ENCODE measurements at places on chromosomes 12 and 14.

DNA sequence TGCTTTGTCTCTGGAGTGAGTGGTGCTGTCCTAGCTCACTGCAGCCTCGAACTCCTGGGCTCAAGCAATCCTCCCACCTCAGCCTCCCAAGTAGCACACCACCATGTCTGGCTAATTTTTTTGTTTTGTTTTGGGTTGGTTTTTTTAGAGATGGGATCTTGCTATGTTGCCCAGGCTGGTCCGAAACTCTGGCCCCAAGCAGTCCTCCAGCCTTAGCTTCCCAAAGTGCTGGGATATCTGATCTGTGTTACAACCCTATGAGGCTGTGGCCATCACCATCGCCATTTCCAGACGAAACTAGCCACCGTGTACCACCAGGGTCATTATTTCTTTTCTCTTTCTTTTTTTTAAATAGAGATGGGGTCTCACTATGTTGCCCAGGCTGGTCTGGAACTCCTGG lies 2.6 kb downstream of the IL31 start:
- no peak for DNase-seq

DNA sequence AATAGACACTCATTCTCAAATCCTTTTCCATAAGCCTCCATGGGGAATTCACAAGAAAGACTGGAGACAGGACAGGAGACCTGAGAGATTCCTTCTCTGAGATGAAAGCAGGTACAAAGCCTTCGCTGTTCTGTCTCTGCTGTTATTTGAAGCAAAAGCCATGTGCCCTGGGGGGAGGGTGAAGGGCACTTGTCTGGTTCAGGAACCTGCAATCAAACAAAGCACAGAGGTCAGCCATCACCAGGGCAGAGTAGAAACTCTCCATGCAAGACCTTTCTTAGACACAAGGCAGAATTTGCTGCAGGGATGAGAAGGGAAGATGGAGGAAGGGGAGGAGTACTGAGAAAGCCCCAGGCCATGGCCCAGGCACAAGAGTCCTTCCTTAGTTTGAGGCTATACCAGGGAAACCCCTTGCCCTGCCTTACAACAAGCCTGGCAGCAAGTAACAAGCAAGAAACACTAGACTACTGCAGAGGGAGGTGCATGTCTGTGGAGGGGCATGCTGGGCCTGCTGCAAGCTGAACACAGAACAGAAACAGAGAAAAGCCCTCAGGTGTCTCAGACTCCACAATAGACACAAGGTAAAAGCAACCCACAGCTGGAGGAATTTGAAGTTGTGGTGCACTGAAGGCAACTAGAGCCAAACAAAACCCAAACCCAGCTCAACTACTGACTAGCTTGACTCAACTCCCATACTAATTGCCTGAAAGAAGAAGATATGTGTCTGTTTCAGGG lies 7.8 kb upstream of the ART4 start:
- no peak for DNase-seq

GRCh38 chr14:89013098-89013504 lies 188.7 kb downstream of the TTC8 start:
- peak; percentile 53 for DNase-seq

DNA sequence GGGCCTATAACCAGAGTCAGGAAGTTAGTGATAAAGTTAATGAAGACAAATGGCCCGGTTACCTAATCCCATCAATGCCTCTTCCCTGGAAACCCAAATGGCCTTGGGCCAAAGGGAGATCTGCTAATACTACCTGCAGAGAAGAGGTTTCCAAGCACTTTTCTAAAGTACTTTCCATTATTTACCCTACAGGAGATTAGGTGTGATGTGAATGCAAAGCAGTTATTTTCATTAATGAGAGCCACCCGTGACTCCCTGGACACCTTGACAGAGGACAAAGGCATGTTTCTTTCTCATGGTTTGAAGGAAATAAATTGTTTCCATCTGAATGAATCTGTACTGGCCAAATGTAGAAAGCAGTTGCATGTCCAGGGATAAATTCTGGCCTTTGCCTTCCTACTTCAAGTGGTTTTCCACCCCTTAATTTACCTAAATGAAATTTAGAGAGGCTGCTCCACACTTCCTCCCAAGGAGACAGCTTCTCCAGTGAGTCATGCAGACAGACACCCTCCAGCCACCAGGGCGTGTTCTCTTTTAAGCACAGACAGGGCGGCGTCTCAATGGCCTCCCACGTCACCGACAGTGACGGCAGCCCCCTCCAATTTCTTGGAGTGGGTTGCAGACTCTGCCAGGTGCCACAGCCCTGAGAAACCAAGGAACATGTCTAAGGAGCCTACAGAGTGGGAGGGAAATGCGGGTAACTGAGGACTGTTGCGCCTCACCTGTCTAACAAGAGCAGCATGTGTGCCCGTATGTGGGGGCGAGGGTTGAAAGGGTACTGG lies 43.9 kb upstream of the GNPNAT1 start:
- peak; percentile 87 for DNase-seq

GRCh38 chr12:122888232-122888752 lies 7.6 kb downstream of the VPS37B start:
- peak; percentile 67 for DNase-seq

GRCh38 chr14:88312257-88312656 lies 10.8 kb downstream of the KCNK10 start:
- DNase-seq, result no peak

- DNase-seq, result no peak
Observed at GRCh38 chr14:27056586-27056985, 458.8 kb upstream of the NOVA1 start.

- peak; percentile 35 for DNase-seq
Observed at GRCh38 chr12:131673888-131674257, 37.0 kb upstream of the SFSWAP start.

- no peak for DNase-seq
Observed at GRCh38 chr14:96108061-96108795, 69.1 kb downstream of the C14orf132 start.
